Hematopoietic multipotent progenitor cell treated with erythropoietin and hydrocortisone succinate and interleukin-3 and kit ligand, for 6 days (in vitro differentiated cells): ENCODE measurements at places on chromosomes 13 and 19.

GRCh38 chr19:49831592-49831991 is 13.5 kb downstream of the MED25 start:
- DNase-seq, result no peak

- no peak for DNase-seq
Observed at GRCh38 chr19:49924004-49924880, 4.8 kb upstream of the ATF5 start.

DNA sequence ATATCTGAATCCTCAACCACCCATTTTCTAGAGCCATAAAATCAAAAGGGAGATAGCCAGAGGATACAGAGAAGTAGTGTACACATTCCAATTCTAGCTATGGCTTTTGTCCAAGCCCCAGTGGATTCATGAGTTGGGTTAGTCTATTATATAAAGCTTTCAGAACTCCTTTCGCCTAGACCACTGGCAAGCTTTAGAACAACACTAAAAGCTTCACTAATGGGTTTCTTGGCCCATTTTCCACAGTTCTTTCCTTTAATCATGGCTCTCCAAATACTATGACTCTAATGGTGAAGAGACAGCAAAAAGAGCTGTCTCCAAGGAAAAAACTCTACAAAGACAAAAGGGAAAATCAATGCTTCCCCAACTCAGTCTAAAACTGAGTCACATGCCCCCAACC is 48.2 kb upstream of the SLITRK5 start:
- DNase-seq, result no peak

DNA sequence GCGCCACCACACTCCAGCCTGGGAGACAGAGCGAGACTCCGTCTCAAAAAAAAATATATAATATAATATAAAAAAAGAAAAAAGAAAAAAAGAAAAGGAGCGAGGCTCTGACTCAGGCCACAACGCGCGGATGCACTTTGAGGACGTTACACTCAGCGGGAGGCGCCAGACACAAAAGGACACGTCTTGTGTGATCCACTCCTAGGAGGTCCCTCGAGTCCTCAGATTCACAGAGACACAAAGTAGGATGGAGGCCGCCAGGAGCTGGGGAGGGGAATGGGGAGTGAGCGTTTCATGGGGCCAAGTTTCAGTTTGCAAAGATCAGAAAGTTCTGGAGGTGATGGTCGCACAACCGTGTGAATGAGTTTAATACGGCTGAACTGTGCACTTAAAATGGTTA is 8.5 kb upstream of the ABHD17A start:
- DNase-seq, result no peak

DNA sequence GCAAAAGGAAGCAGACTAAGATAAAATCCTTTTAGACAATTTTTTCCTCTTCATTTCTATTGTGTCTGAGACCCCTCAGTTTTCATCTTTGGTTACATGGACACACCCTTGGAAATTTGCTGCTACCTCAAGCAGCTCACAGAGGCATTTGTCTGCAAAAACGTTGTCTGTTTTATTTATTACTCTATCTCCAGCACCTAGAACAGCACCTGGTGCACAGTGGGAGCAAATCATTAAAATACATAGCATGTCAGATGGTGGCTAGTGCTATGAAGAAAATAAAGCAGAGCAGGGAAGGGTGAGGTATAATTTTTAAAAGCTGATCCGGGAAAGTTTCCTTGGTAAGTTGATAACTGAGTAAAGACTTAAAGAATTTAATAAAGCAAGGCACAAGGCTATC is 14.3 kb upstream of the FAM124A start:
- DNase-seq, result no peak

DNA sequence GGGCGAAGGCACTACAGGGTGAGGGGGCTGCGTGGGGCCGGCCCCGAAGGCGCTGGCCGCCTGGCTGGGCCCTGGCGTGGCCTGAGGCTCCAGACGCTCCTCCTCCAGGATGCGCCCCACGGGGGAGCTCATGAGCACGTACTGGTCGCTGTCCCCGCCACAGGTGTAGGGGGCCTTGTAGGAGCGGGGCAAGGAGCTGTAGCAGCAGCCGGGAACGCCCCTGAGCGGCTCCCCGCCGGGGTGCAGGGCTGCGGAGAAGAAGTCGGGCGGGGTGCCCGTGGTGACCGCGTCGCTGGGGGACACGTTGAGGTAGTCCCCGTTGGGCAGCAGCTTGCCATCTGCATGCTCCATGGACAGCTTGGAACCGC is 3.0 kb downstream of the IRS2 start:
- no peak for DNase-seq

DNA sequence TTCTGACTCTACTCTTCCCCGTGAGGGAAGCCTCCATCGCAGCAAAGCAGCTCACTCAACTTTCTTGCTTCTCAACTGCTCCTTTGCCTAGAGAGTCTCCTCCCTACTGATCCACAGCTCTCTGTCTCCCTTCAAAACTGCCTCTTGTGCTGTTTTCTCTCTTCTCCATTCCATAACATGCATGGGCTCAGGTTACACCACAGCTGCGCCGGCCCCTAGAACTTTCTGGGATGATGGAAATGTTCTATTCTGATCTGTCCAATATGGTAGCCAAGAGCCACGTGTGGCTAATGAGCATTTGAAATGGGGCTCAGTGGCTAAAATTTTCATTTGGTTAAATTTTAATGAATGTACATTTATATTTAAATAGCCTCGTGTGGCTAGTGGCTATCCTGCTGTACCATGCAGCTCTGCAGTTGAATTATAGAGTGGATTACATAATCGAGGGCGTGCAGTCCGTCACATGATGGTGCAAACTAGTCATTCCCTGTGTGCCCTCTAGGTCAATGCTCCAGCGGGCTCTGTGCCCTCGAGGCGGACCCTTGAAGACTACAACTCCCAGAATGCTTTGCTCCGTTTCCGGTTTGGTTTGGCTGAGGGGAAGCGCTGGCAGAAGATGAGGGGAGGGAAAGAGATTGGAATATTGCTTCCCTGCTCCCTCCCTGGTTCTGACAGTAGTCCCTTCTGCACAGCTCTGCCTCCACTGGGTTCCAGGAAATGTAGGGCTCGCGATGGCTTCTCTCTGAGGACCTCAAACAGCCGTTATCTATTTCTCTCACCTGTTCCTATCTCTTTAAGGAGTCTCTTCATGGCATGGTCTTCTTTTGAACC is 109.8 kb downstream of the CACNA1A start:
- DNase-seq, result peak; percentile 55

DNA sequence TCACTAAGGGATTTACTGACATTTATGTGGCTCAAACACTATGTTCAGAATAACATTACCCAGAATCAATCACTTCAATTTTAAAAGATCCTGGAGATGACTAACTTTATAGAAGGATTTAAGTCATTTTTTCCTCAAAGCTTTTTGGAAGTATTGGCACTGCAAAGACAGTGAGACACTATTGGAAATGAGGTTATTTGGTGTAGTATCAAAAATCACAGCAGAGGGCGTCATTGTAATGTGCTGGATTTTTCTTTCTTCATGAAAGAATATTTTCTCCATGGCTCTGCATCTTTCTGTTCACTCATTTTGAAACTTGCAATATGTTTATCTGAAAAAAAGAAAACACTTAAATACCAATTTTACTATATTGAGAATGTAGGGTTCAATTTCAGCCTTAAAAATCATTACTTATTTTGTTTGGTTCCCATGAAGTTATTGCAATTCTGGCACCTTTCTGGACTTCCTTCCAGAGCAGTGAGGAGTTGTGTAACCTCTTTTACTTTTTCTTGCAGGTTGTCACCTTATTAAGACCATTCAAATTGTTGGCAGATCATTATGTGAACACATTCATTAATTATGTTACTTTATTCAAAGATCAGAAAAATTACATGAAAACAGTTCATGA is 3.7 kb upstream of the CSNK1A1L start:
- DNase-seq, result peak; percentile 66

DNA sequence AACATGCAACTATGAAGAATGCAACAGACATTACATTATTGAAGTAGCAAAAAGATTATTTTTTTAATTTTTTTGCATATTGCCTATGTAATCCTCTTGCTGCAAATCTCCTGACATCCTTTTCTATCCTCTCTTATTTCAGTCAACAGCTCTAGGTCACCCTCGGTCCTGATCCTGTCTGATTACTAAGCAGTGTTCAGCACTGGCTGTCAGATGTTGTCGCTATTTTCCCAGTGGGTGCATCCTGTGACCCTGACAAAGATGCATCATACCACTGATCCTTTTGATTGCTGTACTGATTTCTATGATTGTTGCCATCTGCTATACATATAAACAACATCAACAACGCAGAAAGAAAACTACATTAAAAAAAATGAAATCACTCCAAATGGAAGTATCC is 443.7 kb upstream of the PRR20A start:
- no peak for DNase-seq

DNA sequence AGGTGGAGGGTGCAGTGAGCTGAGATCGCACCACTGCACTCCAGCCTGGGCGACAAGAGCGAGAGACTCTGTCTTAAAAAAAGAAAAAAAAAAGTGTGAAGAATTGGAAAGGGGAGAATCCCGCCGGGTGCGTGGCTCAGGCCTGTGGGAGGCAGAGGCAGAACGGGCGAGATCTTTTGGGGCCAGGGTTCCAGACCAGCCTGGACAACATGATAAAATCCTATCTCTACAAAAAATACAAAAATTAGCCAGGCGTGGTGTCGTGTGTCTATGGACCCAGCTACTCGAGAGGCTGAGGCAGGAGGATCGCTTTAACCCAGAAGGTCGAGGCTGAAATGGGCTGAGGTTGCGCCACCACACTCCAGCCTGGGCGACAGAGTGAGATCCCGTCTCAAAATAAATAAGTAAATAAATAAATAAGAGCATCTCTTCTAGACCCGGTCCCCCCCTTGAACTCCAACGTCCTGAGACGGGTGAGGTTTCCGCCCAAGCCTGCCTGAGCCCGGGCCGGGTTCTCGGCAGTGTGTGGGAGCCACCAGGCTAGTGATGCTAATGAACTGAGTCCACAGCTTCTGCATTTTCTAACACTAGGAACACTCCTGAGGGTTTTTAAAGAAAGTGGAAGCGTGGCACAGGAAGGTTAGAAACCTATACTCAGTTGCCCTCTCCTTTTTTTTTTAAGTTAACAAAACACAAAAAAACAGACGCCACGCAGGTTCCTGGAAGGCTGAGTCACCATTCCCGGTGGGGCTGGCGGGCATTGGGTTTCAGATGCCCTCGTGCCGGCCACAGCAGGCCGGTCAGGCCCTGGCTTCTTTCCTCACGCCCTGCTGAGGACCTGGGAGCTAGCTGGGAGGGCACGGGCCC is 22.0 kb downstream of the GPX4 start:
- no peak for DNase-seq

DNA sequence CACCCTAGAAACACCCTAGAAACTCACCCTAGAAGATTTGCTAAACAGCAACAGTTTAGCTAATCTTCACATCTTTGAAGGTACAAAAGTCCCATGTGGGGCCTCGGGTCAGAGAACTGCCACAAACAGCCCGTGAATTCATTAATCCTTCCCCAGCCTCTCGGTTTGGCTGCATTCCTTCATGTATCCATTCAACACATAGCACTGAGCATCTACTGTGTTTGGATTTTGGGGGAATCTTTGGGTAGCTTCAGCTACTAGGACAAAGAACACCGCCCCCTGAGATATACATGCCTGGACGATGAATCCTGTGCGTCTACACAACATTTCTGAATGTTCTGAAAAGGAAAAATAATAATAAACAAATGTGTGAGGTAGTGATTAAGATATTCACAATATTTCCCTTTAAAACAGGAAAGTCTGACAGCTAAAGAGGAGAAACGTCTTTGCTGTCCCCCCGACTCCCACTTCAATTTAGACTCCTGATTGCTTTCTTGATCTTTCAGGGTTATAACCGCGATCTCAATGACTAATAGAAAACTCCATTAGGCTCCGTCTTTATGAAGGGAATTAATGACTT is 63.5 kb downstream of the ALOX5AP start:
- no peak for DNase-seq

DNA sequence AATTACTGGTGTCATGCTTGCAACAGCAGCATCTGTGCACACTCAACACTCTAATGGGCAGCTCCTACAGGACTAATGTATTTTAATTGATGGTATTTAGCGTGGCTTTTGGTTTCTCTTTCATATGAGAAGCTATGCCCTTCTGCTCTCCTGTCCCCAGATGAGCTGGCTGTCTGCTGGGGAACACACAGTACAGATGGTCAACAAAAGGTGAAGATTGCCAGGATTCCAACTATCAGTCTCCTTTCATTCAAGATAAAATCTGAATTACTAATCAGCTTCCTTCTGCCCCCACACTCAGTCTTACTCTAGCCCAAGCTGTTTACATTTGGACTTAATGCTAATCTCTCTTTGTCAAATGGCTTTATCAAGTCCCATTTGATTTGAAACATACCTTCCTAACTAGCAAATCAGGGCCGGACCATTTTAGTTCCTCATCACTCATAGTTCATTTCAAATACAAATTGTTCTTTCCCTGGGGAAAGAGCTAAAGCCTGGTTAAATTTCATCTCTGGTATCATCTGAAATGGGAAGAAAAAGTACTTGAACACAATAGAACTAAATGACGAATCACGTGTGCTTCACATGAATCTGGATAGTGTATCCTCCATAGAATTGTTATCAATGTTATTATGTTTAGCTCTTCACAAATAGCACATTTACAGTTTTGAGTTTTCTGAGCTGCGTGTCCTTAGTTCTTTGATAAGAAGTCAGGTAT is 988.0 kb downstream of the PCDH17 start:
- no peak for DNase-seq

GRCh38 chr19:17840019-17840418 is 7.8 kb downstream of the JAK3 start:
- no peak for DNase-seq

DNA sequence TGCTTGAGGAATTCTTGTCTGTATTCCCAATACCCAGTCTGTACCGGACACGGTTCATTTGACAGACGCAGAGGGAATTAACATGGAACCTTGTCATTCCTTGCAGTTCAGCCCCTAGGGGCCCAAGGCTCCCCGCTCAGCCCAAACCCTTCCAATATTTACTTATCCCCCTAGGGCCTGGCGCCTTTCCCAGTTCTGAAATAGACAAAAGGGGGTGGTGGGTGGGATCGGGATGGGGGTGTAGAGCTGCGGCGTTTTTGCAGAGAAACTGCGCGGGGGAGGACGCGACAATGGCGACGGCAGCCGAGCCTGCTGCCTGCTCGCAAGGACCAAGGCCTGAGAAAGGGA is 583 bp downstream of the AKAP8L start:
- peak; percentile 40 for DNase-seq

- peak; percentile 61 for DNase-seq
Observed at GRCh38 chr19:35755550-35756376, 1.1 kb downstream of the HSPB6 start.

- DNase-seq, result no peak
Observed at GRCh38 chr13:112769615-112770014, 79.8 kb downstream of the ATP11A start.

GRCh38 chr13:43933378-43933777 is 53.7 kb downstream of the LACC1 start:
- DNase-seq, result no peak

- peak; percentile 86 for DNase-seq
Observed at GRCh38 chr19:53424968-53425597, 6.7 kb upstream of the ZNF761 start.

GRCh38 chr19:18109733-18110608 is 12.4 kb downstream of the MAST3 start:
- peak; percentile 53 for DNase-seq

GRCh38 chr19:11390933-11391680 is 7.0 kb upstream of the EPOR start:
- DNase-seq, result no peak

- DNase-seq, result no peak
Observed at GRCh38 chr13:104823071-104823470, 1712.4 kb downstream of the EFNB2 start.

- DNase-seq, result no peak
Observed at GRCh38 chr13:20547479-20547908, 19.5 kb upstream of the IFT88 start.

GRCh38 chr19:10462557-10462956 is 40.6 kb downstream of the KEAP1 start:
- no peak for DNase-seq

GRCh38 chr19:43934055-43934984 is 762 bp downstream of the ZNF45 start:
- peak; percentile 13 for DNase-seq
